ENCODE measurements at places on chromosomes 2 and 18. TPM values are rescaled to one million over a fixed set of nuclear protein-coding genes. Genes with fewer than 3 reads are reported as not detected.

GPR45 gene
- not detected for total RNA-seq

SEC11C gene
- 70.2 TPM for total RNA-seq

CNDP1 gene
- total RNA-seq = not detected

GALR1 gene
- total RNA-seq = not detected

PMS1 gene
- 45.8 TPM for total RNA-seq

YES1 gene
- 14.2 TPM for total RNA-seq

KCNIP3 gene
- not detected for total RNA-seq

ABCG8 gene
- total RNA-seq = not detected
